ENCODE measurements at places on chromosomes 3 and 15. TPM values are rescaled to one million over a fixed set of nuclear protein-coding genes. Genes with fewer than 3 reads are reported as not detected.
A peak's percentile ranks its signal among the peaks of the same experiment; 100 is the strongest.

The CPEB1 gene
- total RNA-seq = 3.3 TPM

The AZI2 gene
- total RNA-seq = 36.3 TPM

DNA sequence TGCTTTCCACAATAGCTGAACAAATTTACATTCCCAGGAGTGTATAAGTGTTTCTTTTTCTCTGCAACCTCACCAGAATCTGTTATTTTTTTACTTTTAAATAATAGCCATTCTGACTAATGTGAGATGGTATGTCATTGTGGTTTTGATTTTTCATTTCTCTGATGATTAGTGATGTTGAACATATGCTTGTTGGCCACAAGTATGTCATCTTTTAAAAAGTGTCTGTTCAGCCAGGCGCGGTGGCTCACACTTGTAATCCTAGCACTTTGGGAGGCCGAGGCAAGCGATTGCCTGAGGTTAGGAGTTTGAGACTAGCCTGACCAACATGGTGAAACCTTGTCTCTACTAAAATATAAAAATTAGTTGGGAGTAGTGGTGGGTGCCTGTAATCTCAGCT, 619.3 kb downstream of the SI start:
- DNase-seq = peak; percentile 45

- peak; percentile 74 for DNase-seq
Measured at GRCh38 chr3:157626817-157627216, 123.6 kb upstream of the VEPH1 start.

Measured in PC-3 (cell line).